ENCODE measurements at places on chromosomes 2 and 18.
A peak's percentile ranks its signal among the peaks of the same experiment; 100 is the strongest.

DNA sequence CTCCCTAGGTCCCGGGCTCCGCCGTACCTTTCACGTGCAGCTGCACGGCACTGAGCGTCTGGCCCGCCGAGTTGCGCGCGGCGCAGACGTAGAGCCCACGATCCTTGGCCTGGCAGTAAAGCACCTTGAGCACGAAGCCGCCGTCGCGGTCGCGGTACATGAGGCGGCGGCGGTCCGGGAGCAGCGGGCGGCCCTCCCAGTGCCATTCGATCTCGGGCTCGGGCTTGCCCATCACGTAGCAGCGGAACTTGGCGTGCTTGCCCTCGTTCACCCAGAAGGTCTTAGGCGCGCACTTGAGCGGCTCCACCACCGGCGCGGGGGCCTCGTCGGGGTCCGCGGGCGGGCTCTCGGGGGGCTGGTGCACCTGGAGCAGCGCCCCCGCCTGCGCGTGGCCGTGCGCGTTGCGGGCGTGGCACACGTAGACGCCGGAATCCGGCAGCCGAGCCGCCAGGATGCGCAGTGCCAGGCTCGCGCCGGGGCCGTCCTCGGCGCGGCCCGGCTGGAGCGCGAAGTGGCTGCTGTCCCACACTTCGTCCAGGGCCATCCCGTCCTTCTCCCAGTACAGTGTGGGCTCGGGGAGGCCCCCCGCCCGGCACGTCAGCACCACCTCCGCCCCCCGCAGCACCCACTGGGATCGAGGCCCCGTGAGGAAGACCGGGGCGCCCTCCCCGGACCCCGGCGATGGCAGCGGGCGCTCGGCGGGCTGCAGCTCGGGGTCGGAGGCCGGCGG, 980 bp downstream of the OBSL1 start:
- DNase-seq: no peak

DNA sequence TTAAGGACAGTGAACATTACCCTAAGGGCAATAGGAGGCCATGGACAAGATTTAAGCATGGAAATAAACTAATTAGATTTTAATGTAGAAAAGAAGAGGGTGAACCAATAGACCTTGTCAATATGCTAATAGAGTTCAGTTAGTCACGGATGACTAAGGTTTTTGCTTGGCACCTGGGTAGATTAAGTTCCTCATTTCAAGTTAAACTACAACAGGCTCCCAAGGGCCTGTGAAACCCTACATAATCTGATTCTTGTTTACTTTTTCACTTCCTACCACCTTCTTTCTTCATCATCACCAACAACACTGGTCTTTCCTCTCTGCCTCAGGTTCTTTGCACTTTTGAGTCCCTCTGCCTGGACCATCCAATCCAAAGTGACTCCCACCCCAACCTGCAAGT, 14.8 kb downstream of the SP110 start:
- DNase-seq: no peak

GRCh38 chr2:228522276-228522675, 340.8 kb upstream of the SPHKAP start:
- no peak for DNase-seq

- no peak for DNase-seq
Observed at GRCh38 chr2:219268294-219268693, 10.9 kb upstream of the DNAJB2 start.

- DNase-seq: no peak
Observed at GRCh38 chr2:225124311-225125017, 82.2 kb upstream of the DOCK10 start.

- peak; percentile 16 for DNase-seq
Observed at GRCh38 chr2:162073888-162074631, at the start of gene DPP4. DPP4 (minus strand) TSS chr2:162074215; CDS start chr2:162073981, 234 bp downstream.

Data from stimulated activated CD8-positive, alpha-beta memory T cell treated with anti-CD3 and anti-CD28 coated beads, Interleukin-2, amount 100 ng/mL, for 1 hour (primary cell).